NCI-H1417 treated with DMSO at 0.1 percent for 48 hours (cell line): ENCODE measurements at places on chromosomes 1 and 21.

DNA sequence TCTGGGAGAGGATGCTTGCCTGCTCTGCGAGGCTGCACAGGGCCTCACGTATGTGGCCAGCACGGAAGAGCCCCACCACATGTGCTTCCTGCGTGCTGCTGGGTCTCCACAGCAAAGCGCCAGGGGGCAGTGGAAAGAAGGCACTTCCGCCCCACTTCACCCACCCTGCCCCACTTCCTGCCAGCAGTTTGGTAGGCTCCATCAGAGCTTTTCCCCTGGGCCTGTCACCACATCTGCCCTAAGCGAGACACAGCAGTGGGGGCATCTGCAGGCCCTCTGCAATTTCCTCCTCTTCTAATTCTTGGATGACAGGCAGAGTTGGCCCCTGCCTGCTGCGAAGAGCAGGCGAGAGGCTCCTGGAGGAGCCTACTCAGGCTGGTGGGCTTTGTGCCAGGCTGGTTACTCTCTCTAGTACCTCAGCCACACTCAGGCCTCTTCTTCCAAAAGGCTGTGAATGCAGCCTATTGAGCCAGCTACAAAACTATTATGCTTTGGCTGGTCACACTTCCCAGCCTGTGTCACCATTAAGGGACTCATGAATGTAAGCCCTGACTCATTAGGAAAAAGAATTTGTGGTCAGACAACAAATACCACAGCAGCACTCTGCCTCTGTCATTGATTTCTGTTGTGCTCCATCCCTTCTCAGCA, 25.0 kb downstream of the CD244 start:
- no peak for DNase-seq

- DNase-seq: no peak
Measured at GRCh38 chr21:37462087-37462861, 95.7 kb downstream of the DYRK1A start.

GRCh38 chr1:112529301-112529700, 20.5 kb downstream of the WNT2B start:
- DNase-seq: no peak

DNA sequence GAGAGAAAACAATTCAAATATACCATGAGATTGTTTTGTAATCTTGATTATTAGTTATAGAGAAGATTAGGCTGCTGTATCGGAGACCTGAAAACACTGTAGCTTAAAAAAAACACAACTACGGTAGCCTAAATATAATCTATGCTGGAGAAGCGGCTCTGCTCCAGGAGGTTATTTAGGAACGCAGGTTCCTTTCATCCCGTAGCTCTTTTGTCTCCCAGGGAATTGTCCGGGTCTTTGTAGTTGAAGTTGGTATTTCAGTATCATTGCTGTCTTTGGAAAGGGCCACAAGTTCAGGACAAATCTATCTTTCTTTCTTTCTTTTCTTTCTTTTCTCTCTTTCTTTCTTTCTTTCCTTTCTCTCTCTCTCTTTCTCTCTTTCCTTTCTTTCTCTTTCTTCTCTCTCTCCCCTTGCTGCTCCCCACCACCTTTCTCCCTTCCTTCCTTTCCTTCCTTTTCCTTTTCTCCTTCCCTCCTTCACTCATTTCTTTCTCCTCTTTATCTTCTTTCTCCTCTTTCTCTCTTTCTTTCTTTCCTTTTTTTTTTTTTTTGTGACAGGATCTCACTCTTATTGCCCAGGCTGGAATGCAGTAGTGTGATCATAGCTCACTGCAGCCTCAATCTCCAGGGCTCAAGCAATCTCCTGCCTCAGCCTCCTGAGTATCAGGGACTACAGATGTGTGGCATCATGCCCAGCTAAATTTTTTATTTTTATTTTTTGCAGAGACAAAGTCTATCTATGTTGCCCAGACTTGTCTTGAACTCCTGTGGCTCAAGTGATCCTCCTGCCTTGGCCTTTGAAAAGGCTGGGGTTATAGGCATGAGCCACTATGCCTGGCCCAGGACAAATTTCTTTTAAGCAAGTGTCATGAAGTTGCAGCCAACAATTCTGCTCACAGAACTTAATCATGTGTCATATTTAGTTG, 10.9 kb upstream of the NFIA start:
- no peak for DNase-seq

GRCh38 chr1:247487057-247487456, 29.2 kb upstream of the OR2B11 start:
- no peak for DNase-seq

GRCh38 chr1:39894884-39895495, 6.7 kb downstream of the MYCL start:
- DNase-seq: no peak
